Heart left ventricle (tissue), 16 donors: ENCODE measurements at places on chromosomes 6 and 20.

- H3K4me1 ChIP-seq = no peaks in the 10 kb centered on the region
- H3K36me3 ChIP-seq = no peaks in the 10 kb centered on the region
Observed at GRCh38 chr6:114342086-114342825, 567 bp downstream of the HS3ST5 start.

GRCh38 chr6:20119485-20119884 is 92.8 kb downstream of the MBOAT1 start:
- peaks cover 35% of the 10 kb centered on the region for H3K36me3 ChIP-seq
- no peaks in the 10 kb centered on the region for H3K27me3 ChIP-seq
- H3K4me3 ChIP-seq = no peak overlapping the region
- no peak for DNase-seq
- no peaks in the 10 kb centered on the region for H3K4me1 ChIP-seq

- no peak within 1 kb of the TSS for H3K4me3 ChIP-seq
- H3K27ac ChIP-seq = no peak within 1 kb of the TSS
- DNase-seq = no peak
- no peaks in the 10 kb centered on the region for H3K36me3 ChIP-seq
- peaks cover 16% of the 10 kb centered on the region for H3K27me3 ChIP-seq
- H3K4me1 ChIP-seq = no peaks in the 10 kb centered on the region
Observed at GRCh38 chr6:73353636-73354593, at the start of gene DPPA5. Gene DPPA5 (minus strand): TSS chr6:73354276. CDS start chr6:73354225, 51 bp downstream.

DNA sequence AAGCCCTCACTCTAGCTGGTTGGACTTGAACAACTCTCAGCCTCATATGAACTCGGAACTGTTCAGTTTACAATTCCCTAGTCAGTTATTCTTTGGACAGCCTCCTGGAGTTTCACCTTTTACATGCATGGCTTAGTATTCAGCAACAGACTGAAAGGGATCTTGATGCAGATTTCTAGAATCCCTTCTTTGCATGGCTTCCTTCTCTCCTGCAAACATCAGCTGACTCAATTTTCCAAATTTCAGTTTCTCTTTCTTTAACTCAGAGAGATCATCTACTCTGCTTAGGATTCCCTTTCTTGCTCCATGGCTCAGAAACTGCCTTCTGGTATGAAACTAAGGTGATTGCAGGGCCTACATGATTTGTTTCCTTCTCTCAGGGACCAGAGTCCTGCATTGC is 99.6 kb downstream of the CEP57L1 start:
- H3K27me3 ChIP-seq = no peaks in the 10 kb centered on the region
- DNase-seq = no peak
- no peak overlapping the region for H3K4me3 ChIP-seq
- H3K36me3 ChIP-seq = no peaks in the 10 kb centered on the region
- H3K27ac ChIP-seq = no peak overlapping the region

DNA sequence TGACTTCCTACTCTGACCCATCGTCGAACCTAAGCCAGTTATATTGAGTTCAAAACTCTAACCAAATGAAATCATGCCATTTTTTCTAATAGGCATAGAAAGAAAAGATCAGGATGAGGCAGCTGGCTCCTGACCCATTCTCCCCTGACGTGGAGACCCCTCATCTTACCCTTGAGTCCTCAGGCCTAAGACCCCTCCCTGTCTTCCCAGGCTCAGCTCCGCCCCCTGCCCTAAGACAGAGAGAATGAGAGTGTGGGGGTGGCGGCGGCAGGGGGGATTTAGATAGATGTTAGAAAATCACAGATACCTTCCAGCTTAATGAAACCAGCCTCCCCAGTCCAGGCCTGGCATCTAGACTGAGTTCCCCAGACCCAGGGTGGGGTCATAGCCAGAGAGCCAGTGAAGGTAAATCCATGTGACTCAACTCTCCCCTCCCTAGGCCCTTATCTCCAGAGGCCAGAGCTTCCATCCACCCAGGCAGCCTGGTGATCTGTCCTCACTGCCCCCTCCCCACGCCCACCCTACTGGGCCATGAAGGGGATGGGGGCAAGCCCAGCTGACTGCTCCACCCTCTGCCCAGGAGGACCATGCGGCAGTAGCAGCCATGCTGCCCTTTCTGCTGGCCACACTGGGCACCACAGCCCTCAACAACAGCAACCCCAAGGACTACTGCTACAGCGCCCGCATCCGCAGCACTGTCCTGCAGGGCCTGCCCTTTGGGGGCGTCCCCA is 6.8 kb downstream of the TMEM63B start:
- peaks cover 43% of the 10 kb centered on the region for H3K36me3 ChIP-seq
- H3K27me3 ChIP-seq = no peaks in the 10 kb centered on the region
- no peak for DNase-seq
- peaks cover 4% of the 10 kb centered on the region for H3K4me1 ChIP-seq
- H3K4me3 ChIP-seq = no peak overlapping the region

- no peaks in the 10 kb centered on the region for H3K27me3 ChIP-seq
- no peak for DNase-seq
- H3K4me1 ChIP-seq = no peaks in the 10 kb centered on the region
- no peak overlapping the region for H3K27ac ChIP-seq
- no peak overlapping the region for H3K4me3 ChIP-seq
Observed at GRCh38 chr20:21583486-21584168, 69.8 kb upstream of the NKX2-2 start.
